Psoas muscle (tissue), 8 donors: ENCODE measurements at places on chromosomes 3 and 15. TPM values are rescaled to one million over a fixed set of nuclear protein-coding genes. Genes with fewer than 3 reads are reported as not detected.

Gene SNX22
- total RNA-seq, result 0.17 TPM

Gene CKMT1B
- 0.21 TPM for total RNA-seq

GRCh38 chr3:100047455-100048141, 66.7 kb downstream of the FILIP1L start:
- no peak for DNase-seq

GRCh38 chr3:132461544-132461943, 44.2 kb downstream of the DNAJC13 start:
- no peak for DNase-seq
